Chondrocyte (in vitro differentiated cells): ENCODE measurements at places on chromosomes 11 and 22.

GRCh38 chr11:120863359-120863758, 160.5 kb upstream of the TBCEL start:
- no peak for DNase-seq

DNA sequence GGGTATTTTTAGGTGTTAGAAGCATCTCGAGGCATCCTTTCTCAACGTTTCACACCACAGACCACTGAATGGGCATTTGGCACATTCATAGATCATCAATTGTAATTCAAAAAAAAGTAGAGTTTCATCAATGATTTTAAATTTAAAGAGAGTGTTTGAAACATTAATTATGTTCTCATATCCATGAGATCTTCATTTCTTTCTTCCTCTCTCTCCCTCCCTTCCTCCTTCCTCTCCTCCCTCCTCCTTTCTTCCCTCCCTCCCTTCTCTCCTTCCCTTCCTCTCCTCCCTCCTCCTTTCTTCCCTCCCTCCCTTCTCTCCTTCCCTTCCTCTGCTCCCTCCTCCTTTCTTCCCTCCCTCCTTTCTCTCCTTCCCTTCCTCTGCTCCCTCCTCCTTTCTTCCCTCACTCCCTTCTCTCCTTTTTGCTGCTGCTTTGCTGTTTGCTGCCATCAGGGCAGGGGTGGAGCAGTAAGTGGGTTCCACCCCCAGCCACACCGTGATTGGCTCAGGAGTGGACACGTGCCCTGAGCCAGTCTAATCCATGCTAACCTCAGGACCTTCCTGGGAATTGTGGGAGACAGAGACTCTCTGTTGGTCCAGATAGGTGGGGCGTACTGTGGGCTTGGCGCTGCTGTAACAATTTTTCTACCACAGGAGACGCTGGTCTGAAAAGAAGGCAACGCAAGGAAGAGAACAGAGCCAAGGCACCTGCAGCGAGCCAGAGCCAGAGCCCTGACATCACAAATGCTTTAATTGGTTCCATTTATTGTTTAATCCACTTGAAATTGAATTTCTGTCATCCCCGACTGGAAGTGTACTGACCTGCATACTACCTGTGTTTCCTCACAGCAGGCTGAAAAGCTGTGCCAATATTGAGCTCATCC, 33.7 kb upstream of the APOBEC3A start:
- DNase-seq = no peak

GRCh38 chr11:20046416-20046815, 113.9 kb downstream of the DBX1 start:
- DNase-seq = no peak

- peak; percentile 81 for DNase-seq
Measured at GRCh38 chr11:2376751-2377451, at the start of gene CD81. CD81 (plus strand) TSS chr11:2377310; CDS start chr11:2377550, 240 bp downstream.

DNA sequence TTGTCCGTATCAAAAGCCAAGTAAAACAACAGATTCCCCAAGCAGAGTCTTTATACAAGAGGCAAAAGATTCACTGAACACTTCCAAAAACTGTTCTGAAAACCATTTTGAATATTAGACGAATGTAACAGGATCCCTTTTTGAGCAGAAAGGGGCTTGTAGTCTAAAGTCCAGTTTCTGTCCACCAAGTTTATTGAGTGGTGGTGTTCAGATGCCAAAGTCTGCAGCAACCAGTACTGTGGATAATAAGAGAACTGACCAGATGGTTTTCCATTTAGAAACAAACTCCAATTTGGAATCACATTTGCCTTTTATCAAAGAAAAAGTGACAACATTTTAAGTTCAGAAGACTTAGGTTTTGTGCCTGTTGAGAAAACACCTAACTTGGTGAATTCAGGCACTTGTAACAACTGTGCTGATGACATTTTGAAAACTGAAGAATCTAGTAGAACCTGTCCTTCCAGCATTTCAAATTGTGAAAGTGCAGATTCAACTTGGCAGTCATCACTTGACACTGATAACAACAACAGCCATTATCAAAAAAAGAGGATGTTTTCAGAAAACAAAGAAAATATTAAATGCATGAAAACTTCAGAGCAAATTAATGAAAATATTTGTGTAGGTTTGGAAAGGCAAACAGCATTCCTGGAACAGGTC, 217.1 kb downstream of the CSNK2A3 start:
- no peak for DNase-seq

DNA sequence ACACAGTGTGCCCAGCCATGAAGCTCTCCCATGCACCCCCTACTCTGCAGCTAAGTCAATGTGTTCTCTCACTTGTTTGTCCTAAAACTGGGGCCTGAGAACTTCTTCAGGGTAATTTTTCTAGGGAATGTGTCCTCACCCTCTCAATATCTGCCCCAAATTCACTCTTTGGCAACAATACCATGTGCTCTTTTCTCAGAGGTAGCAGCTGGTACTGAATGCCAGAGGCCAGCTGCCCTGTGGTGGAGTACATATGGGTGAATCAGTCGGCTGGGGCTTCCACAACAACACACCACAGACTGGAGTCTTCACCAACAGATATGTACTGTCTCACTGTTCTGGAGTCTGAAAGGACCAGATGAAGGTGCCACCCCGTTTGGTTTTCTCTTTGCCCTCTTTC, 97.7 kb upstream of the TOP3B start:
- no peak for DNase-seq

DNA sequence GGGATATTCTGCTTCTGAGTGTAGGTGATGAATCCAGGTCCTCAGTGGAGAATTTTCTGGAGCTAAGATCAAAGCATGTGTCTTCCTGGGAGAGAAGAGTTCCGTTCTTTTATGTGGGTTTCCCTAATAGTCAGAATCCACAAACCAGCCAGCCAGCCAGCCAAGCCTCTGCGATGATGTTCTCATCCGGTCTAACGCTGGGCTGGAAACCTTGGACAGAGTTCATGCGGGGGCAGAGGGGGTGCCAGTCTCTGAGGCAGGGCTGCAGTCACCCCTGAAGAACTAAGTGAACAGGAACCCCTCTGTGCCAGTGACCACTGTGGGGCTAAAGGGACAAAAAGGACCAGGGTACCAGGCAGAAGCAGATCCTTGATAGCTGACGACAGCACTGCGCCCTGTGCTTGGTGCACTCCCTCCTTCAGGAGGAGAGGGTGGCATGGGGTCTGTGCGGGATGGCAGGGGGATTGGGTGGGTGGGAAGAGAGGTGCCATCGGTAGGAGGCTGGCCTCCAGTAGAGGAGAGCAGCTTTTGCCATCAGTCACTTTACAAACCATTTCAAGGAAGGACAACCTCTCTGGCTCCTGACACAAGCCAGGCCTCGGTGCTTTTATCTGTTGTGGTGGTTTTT, 27.1 kb downstream of the ADAMTS15 start:
- no peak for DNase-seq

GRCh38 chr11:8717544-8717875, 34.9 kb downstream of the RPL27A start:
- DNase-seq = no peak

- no peak for DNase-seq
Measured at GRCh38 chr11:116838321-116839084, 1.1 kb upstream of the APOA1 start.

GRCh38 chr22:47260551-47260950, 498.1 kb downstream of the TBC1D22A start:
- no peak for DNase-seq

DNA sequence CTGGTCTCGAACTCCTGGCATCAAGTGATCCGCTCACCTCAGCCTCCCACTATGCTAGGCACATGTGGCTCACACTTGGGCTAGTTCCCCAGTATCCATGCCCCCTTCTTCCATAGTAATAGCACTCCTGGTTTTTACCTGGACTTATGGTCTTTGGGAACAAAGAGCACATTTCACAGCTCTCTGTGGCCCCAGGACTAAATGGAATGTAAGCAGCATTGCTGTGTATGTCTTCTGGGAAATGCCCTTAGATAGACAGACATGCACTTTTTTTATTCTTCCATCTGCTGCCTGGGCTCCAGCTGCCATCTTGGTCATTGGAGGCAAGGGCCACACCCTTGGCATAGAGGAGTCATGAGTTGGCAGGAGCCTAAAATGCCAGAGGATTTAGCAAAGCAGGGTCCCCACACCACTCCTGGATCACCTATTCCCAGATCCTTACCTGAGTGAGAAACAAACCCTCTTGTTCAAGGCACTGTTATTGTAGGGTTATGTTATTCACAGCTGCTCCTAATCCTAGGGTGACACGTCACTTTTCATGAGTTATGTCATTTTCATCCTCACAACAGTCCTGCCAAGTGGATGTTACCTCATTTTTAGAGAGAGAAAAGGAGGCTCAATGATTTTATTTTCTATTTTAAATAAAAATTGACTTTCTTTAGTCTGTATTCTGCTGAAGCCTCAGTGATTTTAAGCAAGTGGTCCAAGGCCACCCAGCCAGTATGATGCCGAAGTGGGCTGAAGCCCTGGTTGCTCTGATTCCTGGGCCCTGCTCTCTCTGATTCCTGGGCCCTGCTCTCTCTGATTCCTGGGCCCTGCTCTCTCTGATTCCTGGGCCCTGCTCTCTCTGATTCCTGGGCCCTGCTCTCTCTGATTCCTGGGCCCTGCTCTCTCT, 15.7 kb upstream of the GDPD5 start:
- DNase-seq = no peak

DNA sequence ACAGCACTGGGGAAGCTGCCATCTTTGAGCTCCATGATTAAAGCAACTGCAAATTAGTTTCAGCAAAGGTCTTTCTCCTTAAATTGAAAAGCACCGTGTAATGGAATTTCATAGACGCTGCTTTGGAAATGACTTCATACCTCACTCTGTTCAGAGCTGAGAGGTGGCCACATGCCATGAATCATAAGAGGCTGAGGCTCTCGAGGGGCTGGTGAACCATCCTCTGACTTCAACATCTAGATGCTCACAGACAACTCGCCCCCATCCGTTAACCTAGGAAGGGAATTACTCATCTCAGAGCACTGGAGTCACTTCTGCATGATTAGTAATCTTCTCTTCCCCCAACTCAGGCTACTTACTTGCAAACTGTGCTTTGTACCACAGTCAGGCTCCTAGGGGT, 122.3 kb downstream of the RCN1 start:
- DNase-seq = no peak

GRCh38 chr22:42025421-42025820, 26.8 kb downstream of the WBP2NL start:
- no peak for DNase-seq

GRCh38 chr11:17983569-17983968, 29.3 kb downstream of the SERGEF start:
- no peak for DNase-seq

DNA sequence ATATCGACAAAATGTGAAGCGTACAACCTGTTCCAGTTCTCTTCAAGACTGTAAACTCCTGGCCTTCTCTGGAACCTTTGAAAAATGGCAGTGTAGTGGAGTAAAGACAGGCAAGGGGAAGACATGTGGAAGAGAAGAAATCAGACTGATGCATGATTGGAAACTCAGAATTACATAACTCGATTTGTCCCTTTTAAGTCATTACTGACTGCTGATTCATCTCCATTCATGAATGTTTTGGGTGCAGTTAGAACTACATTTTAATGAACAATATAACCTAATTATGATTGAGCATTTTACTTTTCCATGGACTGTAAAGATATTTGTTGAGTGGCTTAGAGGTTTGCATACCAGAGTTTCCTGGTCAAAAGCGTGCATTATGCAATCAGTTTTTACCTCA, 32.9 kb downstream of the FAT3 start:
- no peak for DNase-seq

DNA sequence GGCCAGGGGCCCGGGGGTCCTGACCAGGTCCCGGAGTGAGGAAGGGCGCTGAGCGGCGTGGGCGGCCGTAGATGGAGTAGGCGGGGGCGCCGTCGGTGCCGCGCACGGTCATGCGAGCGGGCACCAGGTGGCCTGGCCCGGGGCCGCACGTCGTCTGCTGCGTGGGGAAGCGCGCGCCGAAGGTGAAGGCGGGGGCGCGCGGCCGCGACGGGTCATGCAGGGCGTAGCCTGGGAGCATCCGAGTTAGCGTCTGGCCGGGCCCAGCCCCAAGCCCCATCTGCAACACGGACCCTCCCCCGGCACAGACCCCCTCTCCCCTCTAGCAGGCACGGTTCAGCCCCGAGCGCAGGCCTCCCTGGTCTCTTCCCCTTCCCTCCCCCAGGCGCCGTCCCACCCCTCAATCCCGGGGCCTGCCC, 1.7 kb upstream of the TYMP start:
- DNase-seq = no peak

DNA sequence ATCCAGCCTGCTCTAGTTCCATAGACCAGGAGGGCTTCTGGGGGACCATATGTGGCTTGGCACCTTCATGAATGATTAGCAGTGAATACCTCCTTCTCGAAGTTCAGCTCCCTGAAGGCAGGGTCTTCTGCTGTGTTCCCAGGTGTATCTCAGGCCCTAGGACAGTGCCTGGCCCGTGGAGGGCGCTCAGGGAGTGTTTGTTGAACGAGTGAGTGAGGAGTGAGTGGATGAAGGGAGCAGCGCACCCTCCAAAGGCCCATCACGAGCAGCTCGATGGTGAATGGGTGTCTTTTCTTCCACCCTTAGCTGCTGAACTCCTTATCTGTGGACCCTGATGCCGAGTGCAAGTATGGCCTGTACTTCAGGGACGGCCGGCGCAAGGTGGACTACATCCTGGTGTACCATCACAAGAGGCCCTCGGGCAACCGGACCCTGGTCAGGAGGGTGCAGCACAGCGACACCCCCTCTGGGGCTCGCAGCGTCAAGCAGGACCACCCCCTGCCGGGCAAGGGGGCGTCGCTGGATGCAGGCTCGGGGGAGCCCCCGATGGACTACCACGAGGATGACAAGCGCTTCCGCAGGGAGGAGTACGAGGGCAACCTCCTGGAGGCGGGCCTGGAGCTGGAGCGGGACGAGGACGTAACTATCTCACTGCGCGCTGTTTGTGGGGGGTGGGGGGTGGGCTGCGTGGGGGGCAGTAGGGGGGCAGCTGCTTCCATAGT, 9.5 kb downstream of the ANO1 start:
- no peak for DNase-seq

GRCh38 chr11:58334708-58335107, 24.2 kb downstream of the OR5B17 start:
- DNase-seq = no peak

GRCh38 chr11:130300567-130300966, 14.2 kb downstream of the ZBTB44 start:
- no peak for DNase-seq

GRCh38 chr11:85295694-85296271, 331.4 kb downstream of the DLG2 start:
- no peak for DNase-seq

GRCh38 chr11:119093942-119094815, 7.5 kb downstream of the DPAGT1 start:
- DNase-seq = no peak

DNA sequence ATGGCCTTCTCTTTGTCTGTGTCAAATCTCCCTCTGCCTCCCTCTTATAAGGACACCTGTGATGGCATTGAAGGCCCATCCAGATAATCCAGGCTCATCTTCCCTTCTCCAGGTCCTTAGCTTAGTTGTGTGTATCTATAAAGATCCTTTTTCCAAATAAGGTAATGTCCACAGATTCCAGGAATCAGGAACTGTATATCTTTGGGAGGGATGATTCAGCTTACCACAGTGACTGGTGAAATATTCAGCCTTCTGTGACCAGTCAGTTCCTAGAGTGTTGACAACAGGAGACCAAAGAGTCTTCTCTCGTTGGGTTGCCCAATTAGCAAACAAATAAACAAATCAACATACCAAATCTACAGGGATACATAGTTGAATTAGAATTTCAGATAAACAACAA, 175.8 kb downstream of the MPPED1 start:
- DNase-seq = no peak
